ENCODE measurements at places on chromosomes 4 and X.

GRCh38 chr4:4204401-4204745, 22.4 kb downstream of the OTOP1 start:
- DNase-seq: no peak

DNA sequence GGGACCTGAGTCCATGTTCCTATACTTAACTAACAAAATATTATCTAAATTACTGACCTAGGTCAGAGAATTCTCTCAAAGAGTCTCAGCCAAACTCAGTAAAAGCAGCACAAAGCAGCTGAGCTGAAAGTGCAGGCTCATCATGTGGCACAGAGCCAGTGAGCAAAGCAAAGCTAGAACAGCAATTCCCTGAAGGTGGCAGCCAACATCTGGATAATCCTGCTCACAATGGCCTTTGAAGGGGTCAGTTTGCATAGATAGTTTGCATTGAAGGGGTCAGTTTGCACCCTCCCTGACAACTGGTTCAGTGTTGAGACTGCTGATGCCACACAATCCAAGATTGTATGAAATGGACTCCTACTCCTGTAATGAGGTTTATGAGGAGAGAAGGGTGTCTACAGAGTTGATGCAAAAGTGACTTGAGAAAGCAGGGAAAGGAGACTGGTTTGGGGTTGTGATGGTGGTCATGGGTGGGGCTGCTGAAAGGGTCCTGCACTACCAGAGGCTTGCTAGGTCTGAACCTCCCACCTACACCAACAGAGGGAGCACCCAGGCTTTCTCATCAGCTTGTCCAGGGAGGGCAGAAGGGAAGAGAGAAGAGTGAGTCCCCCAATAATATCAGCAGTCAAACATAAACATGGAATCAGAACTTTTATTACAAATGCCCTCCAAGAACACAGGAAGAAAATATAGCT, 39.7 kb downstream of the TRIM61 start:
- DNase-seq: no peak

- DNase-seq: no peak
Observed at GRCh38 chr4:40365766-40366165, 30.6 kb downstream of the CHRNA9 start.

GRCh38 chrX:41963348-41963747, 40.0 kb upstream of the CASK start:
- no peak for DNase-seq

DNA sequence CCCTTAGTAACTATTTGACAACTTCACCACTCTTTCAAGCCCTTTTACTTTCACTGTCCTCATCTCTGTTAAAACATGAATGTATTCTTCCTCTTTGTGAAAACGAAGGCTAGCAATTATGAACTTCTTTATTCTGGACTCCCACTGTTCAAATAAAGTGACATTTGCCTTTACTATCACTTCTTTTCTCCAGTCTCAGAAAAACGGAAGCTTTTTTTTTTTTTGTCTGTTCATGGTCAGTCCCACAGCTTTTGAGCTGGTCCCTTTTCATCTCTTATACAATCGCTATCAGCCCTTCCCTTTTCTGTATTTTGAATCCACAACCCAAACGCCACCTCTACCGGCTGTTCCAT, 327.7 kb downstream of the DKK2 start:
- DNase-seq: no peak

All from HTR-8/SVneo (cell line).